Hindlimb muscle (tissue), 1 donor: ENCODE measurements at places on chromosomes 2 and 18.

DNA sequence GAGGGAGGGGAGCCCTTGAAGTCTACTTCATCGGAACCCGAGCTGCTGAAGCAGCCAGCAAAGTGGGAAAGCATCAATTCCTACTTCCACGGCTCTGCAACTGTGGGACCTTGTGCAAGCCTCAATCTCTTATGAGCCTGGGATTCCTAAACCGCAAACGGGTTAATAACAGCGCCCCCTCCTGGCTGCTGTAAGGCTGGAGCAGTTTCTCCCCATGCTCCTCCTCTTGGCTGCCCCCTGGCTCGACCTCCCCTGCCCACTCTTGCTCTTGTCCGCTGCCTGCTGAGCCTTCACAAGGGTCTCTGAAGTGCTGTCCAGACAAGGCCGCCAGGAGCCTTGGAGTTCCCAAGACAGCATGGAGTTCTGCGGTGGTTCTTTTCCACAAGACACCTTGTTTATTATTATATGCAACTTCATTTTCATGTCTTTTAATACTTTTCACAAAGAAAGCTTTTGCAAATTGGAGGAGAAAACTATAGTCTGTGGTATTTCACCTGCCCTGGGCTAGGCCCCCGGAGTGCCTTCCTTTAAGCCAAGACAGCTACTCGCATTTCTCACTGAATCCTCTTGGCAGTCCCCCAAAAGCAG, 157.2 kb downstream of the DDX1 start:
- no peak for DNase-seq

DNA sequence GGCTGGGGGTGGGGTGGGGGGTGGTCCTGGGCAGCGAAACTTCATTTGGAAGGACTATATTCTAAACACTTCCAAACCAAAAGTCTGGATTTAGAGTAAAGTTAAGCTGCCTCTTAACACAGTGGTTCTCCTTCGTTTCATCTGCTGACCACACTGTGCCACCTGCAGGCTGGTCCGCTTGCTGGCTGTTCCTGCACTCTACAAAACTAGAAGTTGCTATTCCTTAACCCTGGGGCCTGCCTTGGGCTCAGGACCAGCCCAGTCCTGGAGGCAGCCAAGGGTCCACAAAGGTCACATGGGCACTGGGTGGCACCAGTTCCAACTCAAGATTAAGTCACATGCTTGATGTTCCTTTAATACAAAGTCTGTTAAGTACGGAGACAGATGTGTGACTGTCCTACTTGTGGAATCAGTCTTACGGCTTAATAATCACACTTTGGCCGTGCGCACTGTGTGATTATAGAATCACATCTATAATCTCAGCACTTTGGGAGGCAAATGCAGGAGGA, 195.4 kb downstream of the FAM210A start:
- peak; percentile 47 for DNase-seq

DNA sequence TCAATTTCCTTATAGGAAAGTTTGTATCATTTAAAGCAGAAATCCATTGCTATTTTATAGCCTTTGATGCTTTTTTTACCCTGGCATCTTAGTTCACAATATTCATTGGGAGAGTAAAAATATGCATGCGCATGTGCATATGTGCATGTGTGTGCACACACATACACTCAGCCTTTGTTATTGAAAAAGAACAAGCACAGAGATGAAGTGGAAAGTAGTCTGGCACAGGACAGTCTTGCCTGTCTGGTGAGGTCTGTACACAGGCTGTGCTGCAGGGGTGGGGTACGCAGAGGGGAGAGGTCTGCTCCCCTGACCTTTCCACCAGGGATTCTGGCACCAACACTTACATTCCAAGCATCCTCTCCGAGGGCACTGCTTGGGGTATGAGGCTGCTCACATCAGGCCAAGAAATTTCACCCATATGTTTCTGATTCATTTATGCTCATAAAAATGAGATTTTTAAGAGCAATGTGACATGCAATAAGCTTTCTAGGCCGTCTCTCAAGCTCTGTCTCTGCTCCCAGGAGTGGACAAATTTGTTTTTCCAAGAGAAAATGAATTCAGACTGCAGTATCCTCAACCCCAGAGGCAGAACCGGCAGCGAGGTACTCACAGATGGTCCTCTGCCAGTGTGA, 237.2 kb downstream of the INSIG2 start:
- no peak for DNase-seq

DNA sequence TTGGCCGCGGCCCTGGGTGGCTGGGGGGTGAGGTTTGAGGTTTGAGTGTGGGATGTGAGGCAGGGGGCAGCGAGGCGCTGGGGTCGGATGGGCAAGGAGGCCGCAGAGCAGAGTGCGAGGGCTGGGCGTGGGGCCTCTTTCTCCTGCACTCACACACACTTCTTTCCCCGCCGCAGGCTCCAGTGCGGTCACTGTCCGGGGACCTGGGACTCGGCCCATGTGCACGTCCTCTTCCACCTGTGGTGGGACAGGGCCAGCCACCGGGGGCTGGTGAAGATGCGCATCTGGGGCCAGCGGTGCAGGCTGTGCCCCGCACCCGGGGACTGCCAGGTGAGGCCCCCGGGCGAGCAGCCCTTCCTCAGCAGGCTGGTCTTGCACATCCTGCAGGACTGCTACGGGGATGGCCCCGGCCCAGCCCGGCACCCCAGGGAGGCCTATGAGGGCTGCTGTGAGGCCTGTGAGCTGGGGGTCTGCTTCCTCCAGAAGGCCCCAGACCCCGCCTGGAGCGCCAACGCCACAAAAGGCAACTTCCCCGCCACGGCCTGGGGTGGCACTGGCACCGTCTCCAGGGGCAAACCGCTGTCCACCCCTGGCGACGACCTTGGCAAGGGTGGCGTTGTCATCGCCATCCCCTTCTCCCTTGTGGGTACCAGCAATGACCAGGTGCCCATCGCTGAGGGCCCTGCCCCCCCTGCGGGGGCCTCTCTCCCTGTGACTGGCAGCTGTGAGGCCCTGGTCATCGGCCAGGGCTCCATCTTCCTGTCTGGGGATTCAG, 2.2 kb downstream of the RTP5 start:
- no peak for DNase-seq

DNA sequence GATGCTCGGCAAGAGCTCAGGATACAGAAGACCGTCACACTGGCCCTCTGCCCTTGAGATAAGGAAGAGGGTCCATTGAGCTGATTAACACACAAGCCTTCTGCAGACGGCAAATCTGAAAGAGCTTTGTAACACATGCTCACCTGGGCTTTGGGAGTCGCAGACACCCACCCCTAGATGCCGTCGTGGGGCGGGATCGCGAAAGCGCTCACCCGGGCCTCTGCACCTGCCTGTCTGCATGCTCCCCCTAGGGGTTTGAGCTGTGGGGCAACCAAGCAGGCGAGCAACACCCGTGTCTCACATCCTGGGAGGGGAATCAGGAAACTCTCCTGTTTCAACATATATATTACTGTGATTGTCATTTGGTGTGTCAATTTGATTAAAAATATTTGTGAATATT, 99.8 kb upstream of the KCNH7 start:
- no peak for DNase-seq

- DNase-seq: peak; percentile 4
Measured at GRCh38 chr2:147373800-147374422, 470.9 kb upstream of the ACVR2A start.

DNA sequence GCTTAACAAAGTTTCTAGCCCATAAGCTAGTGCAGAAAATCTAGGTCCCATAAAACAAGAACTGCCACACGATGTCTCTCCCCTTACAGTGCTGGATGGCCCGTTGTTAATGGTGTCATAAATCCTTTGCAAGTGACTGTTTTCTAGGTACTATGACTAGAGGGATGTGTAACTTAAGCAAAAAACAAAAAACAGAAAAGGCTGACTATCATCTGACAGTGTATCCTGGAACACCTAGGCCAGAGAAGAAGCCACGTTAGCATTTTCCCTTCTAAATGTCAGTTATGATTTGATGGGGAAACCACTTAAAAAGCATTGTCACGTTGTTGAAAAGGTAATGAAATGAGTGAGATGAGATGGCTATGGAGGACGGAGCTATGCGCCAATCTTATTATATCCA, 2.4 kb downstream of the CASP8 start:
- no peak for DNase-seq

GRCh38 chr2:86781363-86781762, 9.3 kb downstream of the CD8A start:
- no peak for DNase-seq

DNA sequence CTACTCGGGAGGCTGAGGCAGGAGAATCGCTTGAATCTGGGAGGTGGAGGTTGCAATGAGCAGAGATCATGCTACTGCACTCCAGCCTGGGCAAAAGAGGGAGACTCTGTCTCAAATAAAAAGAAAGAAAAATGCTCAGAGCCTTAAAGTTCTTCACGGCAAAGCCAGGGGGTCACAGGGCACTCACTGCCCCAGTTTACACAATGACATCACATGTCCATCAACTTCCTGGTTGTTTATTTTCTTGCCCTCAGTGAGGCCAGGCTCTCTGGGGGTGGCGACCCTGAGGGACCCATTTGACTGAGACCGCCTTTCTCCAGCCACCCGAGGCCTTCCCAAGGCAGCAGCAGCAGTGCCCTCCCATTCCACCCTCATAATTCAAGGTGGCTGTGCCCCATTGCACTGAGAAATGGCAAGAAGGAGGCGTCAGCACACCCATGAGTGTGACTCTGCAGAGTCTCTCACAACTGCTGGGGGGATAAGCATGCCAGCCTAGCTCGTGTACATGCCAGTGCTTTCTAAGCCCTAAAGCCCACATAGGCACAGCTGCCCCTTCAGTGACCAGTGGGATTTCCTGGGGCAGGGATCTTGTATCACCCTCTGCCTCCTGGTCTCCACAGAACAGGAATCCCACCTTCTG, 50.0 kb downstream of the SFXN5 start:
- DNase-seq: no peak

DNA sequence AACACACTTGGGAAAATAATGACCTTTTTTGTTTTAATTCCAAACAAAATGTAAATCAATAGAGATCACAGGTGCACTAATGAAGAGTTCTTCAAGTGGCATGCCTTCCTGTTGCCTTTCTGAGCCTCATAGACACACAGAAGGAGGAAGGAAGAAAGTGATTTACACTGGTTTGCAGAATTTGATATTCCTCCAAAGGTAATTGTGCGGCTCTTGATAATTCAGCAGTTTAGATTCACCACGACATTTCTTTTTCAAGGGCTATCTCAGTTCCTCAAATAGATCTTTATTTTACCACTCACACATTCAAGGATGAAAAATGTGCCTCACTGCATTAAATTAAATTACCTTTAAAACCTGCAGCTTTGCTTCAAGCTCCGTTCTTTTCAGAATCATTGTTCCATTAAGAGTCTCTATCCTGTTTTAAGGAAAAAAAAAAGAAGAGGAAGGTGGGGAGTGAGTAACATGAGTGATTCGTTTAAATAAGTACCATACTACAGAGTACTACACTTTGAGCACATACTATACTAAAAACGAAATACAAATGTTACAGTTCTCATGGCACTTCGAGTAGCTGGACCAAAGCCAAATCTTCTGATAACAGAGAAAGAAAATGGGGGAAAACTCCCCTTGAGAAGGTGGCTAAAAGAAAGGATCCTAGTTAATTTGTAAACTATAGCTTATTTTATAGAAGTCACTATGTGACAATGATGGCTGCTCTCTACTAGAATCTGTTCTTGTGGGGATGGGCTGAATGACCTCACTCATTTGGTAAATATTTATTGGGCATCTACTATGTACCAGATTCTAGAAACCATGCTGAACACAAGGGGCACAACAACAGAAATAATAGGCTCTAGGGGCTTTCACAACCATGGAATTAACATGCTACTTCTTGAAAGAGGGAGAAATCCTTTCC, 16.6 kb downstream of the CYTIP start:
- DNase-seq: no peak

- no peak for DNase-seq
Measured at GRCh38 chr18:48634491-48634890, 95.7 kb downstream of the CTIF start.

DNA sequence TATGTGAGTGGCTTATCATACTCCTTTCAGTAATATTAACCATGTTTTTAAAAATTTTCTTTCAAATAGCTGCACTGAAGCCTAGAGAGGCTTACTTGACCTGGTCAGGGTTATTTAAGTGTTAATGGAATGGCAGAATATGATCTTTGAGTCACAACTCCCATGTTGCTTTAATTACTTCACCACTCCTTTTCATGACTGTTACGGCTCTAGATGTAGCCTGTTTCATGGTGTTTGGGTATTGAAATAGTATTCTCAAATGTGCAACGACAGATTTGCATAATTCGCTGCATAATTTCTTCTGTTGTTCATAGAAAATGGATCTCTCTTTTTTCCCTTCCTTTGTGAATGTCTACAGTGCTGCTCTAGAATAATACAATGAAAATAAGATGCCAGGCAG, 51.6 kb upstream of the PLA2R1 start:
- DNase-seq: no peak
